ENCODE measurements at places on chromosomes 5 and 9. TPM values are rescaled to one million over a fixed set of nuclear protein-coding genes. Genes with fewer than 3 reads are reported as not detected.

- H3K27me3 ChIP-seq: no peaks in the 10 kb centered on the region
- H3K4me3 ChIP-seq: no peak overlapping the region
- DNase-seq: no peak
- H3K27ac ChIP-seq: no peak overlapping the region
Measured at GRCh38 chr5:43647789-43648188, 44.8 kb downstream of the NNT start.

DNA sequence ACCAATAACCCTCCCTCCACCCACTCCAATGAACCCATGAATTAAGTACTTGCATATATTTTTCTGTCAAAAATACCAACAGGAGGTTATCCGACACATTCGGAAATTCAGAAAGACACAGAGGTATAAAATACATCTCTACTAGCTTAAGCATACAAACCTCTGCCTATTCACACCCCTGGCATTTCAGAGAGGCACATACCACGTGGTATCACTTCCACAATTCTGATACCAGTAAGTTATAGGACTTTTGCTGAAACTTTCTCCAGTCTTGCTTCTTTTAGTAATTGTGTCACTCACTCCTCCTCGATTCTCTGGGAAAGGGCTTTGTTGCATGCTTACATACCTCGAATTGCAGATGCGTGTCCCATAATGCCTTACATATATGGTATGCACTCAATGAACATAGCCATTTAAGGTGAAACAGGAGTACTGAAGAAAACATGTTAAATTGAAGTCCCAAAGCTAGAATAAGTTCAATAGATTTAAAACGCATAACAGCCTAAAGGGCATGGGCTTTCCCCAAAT, 58.1 kb downstream of the TLE1 start:
- H3K27ac ChIP-seq: no peak overlapping the region
- no peak overlapping the region for H3K4me3 ChIP-seq
- no peaks in the 10 kb centered on the region for H3K27me3 ChIP-seq
- H3K4me1 ChIP-seq: no peaks in the 10 kb centered on the region
- DNase-seq: no peak
- peaks cover 10% of the 10 kb centered on the region for H3K36me3 ChIP-seq

NAIP gene
- total RNA-seq: 7.3 TPM

LRRC8A gene
- 126 TPM for total RNA-seq

- H3K27ac ChIP-seq: no peak overlapping the region
- H3K27me3 ChIP-seq: no peaks in the 10 kb centered on the region
- DNase-seq: no peak
- H3K36me3 ChIP-seq: no peaks in the 10 kb centered on the region
Measured at GRCh38 chr9:137891588-137892423, 14.2 kb downstream of the CACNA1B start.

GRCh38 chr5:22852807-22853660, at the start of gene CDH12:
CDH12 (minus strand) TSS chr5:22853344.
- H3K4me3 ChIP-seq: no peak within 1 kb of the TSS
- no peaks in the 10 kb centered on the region for H3K4me1 ChIP-seq
- H3K27ac ChIP-seq: no peak within 1 kb of the TSS
- DNase-seq: no peak
- no peaks in the 10 kb centered on the region for H3K27me3 ChIP-seq
- H3K36me3 ChIP-seq: no peaks in the 10 kb centered on the region

DNA sequence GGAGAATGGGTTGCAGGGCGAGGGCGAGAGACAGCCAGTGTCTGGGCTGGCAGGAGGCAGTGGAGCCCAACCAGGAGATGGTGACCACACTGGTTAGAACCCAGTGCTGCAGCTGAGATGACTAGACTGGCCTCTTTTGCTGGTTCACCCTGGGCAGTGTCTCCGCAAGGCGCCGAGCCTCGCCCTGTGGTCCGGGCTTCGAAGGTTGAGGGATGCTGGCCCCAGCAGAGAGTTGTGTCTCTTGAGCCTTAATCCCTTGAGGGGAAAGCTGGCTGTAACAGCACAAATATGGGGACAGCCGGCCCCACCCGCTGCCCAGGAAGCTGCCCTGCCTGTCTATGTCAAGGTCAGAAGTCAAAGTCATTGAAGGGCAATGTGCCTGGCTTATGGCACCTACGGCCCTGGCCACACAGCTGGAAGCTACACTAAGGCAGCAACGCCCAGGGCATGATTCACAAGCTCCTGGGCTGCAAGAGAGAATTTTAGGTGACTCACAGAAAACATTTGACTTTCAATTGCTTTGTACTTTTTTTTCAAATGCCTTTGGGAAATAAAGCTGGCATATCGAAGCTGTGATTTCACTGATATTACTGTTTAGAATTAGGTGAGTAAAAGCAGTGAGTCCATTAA, 33.3 kb downstream of the NKX2-5 start:
- H3K36me3 ChIP-seq: no peaks in the 10 kb centered on the region
- H3K4me1 ChIP-seq: no peaks in the 10 kb centered on the region
- H3K4me3 ChIP-seq: no peak overlapping the region
- DNase-seq: no peak
- H3K27ac ChIP-seq: no peak overlapping the region

SPATA31A3 gene
- total RNA-seq: not detected

COL15A1 gene
- total RNA-seq: not detected

DNA sequence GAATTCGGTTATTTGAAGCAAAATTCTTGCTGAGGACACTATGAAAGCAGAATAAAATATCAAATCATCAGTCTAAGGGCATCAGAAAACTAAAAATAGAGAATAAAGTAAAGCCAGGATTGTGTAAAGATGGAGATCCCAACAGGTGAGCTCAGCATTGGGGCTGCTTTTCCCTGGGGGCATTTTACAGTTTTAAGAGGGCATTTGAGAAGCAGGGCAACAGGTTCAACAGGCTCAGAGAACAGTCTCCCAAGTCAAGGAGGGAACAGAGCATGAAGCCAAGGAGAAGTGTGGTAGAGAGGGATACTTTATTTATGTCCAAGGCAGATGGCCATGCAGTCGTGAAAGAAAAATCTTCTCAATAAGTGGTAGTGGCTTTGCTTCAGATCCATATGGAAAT, 145.4 kb downstream of the SYK start:
- H3K27ac ChIP-seq: no peak overlapping the region
- no peak for DNase-seq
- no peaks in the 10 kb centered on the region for H3K27me3 ChIP-seq
- no peaks in the 10 kb centered on the region for H3K36me3 ChIP-seq
- H3K4me3 ChIP-seq: no peak overlapping the region
- no peaks in the 10 kb centered on the region for H3K4me1 ChIP-seq

GRCh38 chr5:134430001-134430569, 18.4 kb upstream of the CDKN2AIPNL start:
- H3K4me3 ChIP-seq: no peak overlapping the region
- H3K27me3 ChIP-seq: no peaks in the 10 kb centered on the region
- no peak for DNase-seq
- no peaks in the 10 kb centered on the region for H3K4me1 ChIP-seq
- no peak overlapping the region for H3K27ac ChIP-seq

SPATA31A1 gene
- not detected for total RNA-seq

- H3K27ac ChIP-seq: no peak overlapping the region
- H3K4me3 ChIP-seq: no peak overlapping the region
- H3K27me3 ChIP-seq: no peaks in the 10 kb centered on the region
Measured at GRCh38 chr9:8351436-8351835, 551.9 kb upstream of the DMAC1 start.

- DNase-seq: no peak
- H3K36me3 ChIP-seq: no peaks in the 10 kb centered on the region
- H3K4me1 ChIP-seq: peaks cover 4% of the 10 kb centered on the region
- no peak overlapping the region for H3K27ac ChIP-seq
- H3K4me3 ChIP-seq: no peak overlapping the region
Measured at GRCh38 chr5:169299191-169299662, 1.7 kb downstream of the SLIT3 start.

CDK7 gene
- 33.4 TPM for total RNA-seq

DNA sequence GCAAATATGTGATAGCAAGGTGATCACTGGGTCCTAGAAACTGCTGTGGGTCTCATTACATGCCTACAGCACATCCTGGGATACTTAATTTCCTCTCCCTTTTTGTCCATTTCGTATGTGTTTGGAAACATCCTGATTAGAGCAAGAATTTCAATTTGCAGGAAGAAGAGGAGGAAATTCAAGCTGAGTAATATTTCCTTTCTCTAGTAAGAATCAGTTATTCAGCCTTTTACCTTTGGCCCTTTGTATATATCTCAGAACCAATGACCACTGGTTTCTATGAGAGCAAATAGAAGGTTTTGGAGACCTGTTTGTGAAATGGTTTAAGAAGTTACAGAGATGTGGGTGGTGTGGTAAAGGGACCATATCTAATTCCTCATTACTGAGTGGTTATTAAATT, 171.6 kb downstream of the RMI1 start:
- H3K27ac ChIP-seq: peak overlapping the region; percentile 9
- peaks cover 28% of the 10 kb centered on the region for H3K4me1 ChIP-seq

SLC6A3 gene
- not detected for total RNA-seq

GRCh38 chr5:178201221-178201926, 3.0 kb upstream of the HNRNPAB start:
- H3K36me3 ChIP-seq: no peaks in the 10 kb centered on the region
- H3K4me1 ChIP-seq: peaks cover 9% of the 10 kb centered on the region
- no peaks in the 10 kb centered on the region for H3K27me3 ChIP-seq
- H3K27ac ChIP-seq: no peak overlapping the region
- no peak overlapping the region for H3K4me3 ChIP-seq
- DNase-seq: no peak

ACOT12 gene
- total RNA-seq: not detected
